Trophoblast cell (in vitro differentiated cells and primary cell): ENCODE measurements at places on chromosomes 6 and 20.
A peak's percentile ranks its signal among the peaks of the same experiment; 100 is the strongest.

- DNase-seq, result no peak
Measured at GRCh38 chr6:122681705-122682104, 71.5 kb downstream of the PKIB start.

DNA sequence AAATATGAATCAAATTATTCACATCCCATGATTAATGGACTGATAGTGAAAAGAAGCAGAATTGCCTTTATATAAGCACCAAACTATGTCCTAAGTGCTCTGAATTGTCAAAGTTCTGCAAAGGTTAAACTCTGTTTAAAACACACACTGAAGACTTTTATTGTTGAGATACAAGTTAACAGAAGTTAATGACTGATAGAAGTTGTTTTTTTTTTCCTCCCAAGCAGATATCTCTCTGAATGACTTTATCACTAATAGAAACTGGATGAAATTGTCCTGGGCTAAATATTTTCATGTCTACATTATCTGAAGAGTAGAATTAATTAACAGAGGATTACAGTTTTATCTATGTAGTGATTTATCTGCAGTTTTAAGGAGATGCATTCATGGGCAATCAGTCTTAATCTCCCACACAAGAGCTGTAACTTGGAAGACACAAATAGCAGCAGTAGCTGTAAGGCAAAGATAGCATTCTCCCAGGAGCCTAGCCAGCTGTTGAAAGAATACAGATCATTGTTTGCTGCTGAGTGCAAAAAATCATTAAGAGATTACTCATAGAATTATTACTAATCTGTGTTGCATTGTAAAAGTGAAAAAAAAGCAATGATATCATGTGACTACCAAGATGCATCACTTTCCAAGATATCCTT, 49.9 kb downstream of the BMP5 start:
- peak; percentile 82 for DNase-seq

- DNase-seq, result no peak
Measured at GRCh38 chr6:37516920-37517405, 17.3 kb upstream of the CCDC167 start.

DNA sequence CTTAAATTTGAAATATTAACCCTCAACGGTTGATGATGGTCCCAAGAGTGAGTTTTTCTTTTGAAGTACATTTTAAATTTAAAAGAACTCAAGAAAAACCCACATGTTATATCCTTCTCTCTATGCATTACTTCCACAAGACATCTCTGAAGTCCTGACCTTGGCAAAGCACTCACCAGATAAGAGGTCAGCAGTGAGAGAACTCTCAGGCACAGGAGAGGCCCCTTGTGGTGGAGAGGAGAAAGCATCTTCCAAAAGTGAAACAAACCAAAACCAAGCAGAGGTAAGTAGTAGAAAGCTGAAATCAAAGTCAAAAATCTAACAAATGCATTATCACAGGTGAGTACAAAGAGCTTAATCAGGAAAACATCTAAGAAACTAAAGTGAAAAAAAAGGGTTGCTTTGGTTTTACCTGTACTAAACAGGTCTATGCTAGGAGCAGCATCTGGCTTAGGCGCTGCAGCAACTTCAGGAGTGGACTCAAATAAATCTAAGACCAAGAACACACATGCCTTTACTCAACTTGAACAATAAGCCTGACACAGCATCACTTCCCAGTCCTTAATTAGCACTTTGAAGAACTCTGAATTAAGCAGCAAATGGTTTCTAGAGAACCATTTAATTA, 80.5 kb downstream of the PRSS35 start:
- peak; percentile 38 for DNase-seq

- no peak for DNase-seq
Measured at GRCh38 chr20:10508060-10508459, 73.0 kb downstream of the SLX4IP start.

GRCh38 chr6:39929039-39929732, 5.1 kb downstream of the MOCS1 start:
- DNase-seq, result no peak

DNA sequence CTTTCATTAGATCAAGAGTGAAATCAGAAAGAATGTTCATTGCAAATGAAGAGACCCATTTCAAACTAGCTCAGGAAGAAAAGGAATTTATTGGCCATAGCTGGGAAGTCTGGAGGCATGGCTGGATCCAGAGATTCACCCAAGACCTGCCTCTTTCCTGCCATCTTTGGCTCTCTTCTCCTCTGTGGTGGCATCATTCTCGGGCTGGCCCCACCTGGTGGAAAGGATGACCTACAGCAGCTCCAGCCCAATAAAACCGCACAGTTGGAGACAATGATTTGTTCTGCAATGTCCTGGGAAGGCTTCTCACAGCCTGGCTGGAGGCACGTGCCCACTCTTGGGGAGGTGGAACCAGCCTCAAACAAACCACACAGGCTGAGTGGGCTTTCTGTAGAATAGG, 18.1 kb upstream of the FERMT1 start:
- no peak for DNase-seq

- DNase-seq, result peak; percentile 58
Measured at GRCh38 chr20:2873747-2874041, 413 bp downstream of the PTPRA start.

DNA sequence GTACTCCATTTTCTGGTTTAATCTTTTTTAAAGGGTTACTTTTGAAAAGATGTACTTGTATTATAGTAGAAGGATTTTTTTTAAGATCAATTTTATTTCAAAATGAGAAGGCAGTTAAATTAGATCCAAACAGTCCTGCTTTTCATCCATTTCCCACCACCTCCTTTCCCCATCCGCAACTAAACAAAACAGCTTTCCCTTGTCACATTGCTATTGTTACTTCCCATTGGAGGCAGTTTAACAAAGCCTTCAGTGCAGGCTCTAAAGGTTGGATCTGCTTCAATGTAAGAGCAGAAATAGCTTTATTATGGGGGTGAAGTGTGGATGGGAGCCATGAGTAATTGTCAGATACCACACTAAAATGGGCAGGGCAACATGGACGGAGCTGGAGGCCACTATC, 65.7 kb downstream of the LRRC1 start:
- DNase-seq, result no peak

DNA sequence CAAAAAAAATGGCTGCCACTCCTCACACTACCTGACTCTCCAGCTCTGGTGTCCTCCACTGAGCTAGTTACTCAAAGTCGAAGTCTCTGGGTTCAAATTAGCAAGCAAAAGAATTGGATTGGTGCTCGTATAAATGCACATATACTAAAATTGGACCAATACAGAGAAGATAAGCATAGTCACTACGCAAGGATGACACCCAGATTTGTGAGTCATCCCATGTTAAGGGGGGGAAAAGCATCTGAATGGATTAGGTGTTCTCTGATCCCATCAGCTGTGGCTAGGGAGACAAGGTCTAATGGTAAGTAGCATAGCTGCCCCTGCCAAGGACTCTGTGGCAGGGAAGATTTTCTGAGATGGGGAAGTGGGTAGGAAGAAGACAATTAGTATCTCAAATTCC, 18.3 kb upstream of the AMD1 start:
- no peak for DNase-seq

- DNase-seq, result no peak
Measured at GRCh38 chr6:14925699-14926026, 320.2 kb upstream of the JARID2 start.

DNA sequence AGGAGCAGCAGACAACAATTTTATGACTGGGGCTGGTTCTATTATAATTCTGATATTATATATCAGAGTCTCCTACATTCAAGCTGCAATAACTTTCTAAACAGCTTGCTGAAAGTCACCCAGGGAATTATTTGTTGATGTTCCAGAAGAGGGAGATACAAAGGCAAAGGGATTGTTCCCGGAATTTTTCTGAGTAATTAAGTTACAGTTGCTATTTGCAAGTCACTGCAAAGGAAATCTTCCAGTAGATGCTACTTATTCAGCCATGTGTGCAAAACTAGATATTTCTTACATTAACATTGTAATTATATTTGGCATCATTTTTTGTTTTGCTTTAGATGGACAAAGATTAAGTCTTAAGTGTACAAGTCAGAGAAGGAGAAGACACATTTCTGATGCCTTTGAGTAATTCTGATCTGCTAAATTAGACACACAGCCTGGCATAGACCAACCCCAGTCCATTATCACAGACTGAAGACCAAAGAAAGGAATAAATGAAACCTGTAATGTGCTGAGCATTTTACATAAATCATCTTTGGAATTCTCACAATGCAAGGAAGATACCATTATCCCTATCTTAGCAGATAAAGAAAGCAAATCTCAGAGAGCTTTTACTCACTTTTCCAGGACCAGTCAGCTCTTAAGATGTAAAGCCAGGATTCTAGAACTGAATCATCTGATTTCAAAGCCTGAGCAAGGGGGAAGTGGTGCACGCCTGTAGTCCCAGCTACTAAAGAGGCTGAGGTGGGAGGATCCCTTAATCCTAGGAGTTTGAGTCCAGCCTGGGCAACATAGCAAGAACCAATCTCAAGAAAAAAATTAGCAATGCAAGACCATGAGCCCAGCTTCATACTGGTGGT, 62.6 kb upstream of the AKAP12 start:
- no peak for DNase-seq

DNA sequence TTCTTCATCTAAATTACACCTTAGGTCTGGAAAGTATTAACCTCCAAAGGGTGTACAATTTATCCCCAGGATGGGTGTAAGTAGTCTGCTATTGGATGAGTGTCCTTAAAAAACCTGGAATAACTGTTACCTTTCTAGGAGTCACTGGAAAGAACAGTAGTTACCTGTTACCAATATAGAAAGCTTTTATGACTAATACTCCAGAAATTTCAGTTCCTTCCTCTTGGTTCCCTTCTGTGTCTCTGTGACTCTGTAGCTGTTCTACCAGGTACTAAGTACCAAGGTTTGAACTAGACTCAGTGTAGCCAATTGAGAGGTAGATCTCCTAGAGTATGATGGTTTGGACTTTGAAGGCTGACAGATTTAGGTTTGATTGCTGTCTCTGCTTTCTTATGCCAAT, 47.0 kb upstream of the TBX18 start:
- DNase-seq, result peak; percentile 2

GRCh38 chr6:169862043-169862891, 110.8 kb downstream of the ERMARD start:
- DNase-seq, result peak; percentile 6
